ENCODE measurements at places on chromosomes 11 and 22. TPM values are rescaled to one million over a fixed set of nuclear protein-coding genes. Genes with fewer than 3 reads are reported as not detected.
A peak's percentile ranks its signal among the peaks of the same experiment; 100 is the strongest.

Gene TMEM121B
- total RNA-seq = 0.46 TPM

Gene LDHAL6A
- total RNA-seq = not detected

Gene SOX10
- 3.2 TPM for total RNA-seq

Gene IL17REL
- 0.18 TPM for total RNA-seq

Gene CNTF
- total RNA-seq = 0.54 TPM

Gene PATE2
- not detected for total RNA-seq

Gene PGGHG
- total RNA-seq = 12.4 TPM

Gene NLRP10
- not detected for total RNA-seq

Gene KDELR3
- total RNA-seq = 1.7 TPM

- H3K4me3 ChIP-seq = no peak overlapping the region
- H3K4me1 ChIP-seq = peaks cover 2% of the 10 kb centered on the region
- no peaks in the 10 kb centered on the region for H3K27me3 ChIP-seq
- no peak for DNase-seq
- H3K27ac ChIP-seq = no peak overlapping the region
Observed at GRCh38 chr11:130872102-130872501, 44.2 kb downstream of the SNX19 start.

DNA sequence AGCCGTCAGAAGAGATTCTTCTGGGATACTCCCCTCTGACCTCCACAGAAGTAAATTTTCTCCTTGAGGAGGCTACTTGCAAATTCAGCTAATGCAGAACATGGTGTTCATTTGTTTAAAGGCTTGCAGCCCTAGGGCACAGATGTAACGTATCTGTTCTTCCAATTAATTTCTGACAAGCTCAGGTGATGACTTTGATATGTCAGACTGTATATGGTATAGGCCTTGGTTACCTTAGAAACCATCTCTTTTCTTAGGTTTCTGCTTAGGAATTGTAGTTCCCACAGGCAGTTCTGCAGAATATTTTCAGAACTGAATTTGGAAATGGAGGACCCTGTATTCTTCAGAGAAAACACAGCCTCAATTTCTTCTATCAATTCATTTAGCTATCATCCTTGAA is 117.1 kb downstream of the DDX10 start:
- no peak overlapping the region for H3K27ac ChIP-seq
- H3K36me3 ChIP-seq = no peaks in the 10 kb centered on the region
- no peaks in the 10 kb centered on the region for H3K27me3 ChIP-seq
- peaks cover 3% of the 10 kb centered on the region for H3K4me1 ChIP-seq
- no peak for DNase-seq

DNA sequence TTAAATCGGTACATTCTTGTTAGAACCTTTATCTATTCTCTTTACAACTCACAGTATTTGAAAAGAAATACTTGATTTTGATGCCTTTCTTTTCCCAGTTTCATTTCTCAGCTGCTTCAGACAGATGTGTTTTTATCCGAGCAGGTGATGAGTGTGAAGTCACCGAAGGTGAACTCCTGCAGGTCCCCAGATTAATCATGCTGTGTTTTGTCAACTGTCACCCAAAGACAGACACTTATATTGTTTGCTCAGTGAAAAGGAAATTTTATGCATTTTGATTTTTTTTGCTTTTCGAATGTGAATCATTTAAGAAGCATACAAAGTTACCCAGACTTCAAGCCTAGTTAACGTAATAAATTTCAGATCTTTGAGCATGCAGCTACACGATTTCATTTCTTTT is 7.8 kb upstream of the TMPRSS13 start:
- no peaks in the 10 kb centered on the region for H3K27me3 ChIP-seq
- peaks cover 6% of the 10 kb centered on the region for H3K4me1 ChIP-seq
- DNase-seq = no peak
- no peak overlapping the region for H3K4me3 ChIP-seq
- no peaks in the 10 kb centered on the region for H3K36me3 ChIP-seq
- H3K27ac ChIP-seq = no peak overlapping the region

GRCh38 chr11:33698921-33699320 is 1.7 kb downstream of the C11orf91 start:
- peaks cover 17% of the 10 kb centered on the region for H3K4me1 ChIP-seq
- no peak overlapping the region for H3K4me3 ChIP-seq
- no peak for DNase-seq
- no peak overlapping the region for H3K27ac ChIP-seq
- no peaks in the 10 kb centered on the region for H3K27me3 ChIP-seq

- DNase-seq = no peak
- no peak overlapping the region for H3K27ac ChIP-seq
- no peaks in the 10 kb centered on the region for H3K27me3 ChIP-seq
- H3K4me3 ChIP-seq = no peak overlapping the region
Observed at GRCh38 chr11:44593251-44593650, 27.8 kb downstream of the CD82 start.

GRCh38 chr11:14418801-14419417 is 59.9 kb upstream of the RRAS2 start:
- no peak overlapping the region for H3K4me3 ChIP-seq
- H3K27ac ChIP-seq = no peak overlapping the region
- peaks cover 10% of the 10 kb centered on the region for H3K4me1 ChIP-seq

DNA sequence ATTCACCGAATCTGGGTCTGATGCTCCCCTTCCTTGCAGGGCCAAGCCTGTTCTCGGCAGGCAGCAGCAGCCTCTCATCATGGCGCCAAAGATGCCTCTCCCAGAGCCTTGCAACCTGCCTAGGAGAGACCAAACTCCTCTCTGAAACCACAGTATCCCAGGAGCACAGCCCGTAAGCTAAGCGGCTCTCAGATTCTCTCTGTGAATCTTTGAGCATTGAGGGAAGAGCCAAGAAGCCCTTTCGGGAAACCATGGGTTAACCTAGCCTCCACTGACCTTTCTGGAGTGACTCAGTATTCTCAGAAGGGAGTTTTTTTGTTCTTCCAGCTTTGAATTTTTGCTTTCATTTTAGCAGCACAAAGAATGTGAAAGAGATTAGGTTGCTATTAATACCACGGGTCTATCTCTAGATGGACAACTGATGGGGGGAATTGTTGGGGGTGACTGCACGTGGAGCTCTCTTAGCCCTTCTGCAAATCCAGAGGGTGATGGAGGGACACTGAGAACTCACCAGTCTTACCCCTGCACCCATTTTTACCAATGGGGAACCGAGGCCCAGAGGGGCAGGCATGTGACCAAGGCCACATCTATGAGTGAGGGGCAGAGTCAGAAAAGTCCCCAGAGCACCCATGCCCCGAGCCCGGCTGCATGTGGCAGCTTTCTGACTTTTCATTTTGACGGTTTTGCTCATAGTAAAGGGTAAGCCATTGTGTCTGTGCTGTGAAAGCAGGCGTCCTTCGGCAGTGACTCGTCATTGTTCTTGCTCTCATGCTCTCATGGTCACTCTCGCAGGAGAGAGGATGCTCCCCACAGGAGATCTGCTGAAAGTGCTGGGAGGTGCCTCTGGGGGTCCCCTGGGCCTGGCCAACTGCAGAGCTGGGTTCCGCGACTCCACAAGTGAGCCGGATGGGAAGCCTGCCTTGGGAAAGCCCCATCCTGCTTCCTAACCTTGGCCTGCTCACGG is 36.0 kb downstream of the IRAG1 start:
- no peak overlapping the region for H3K4me3 ChIP-seq
- no peaks in the 10 kb centered on the region for H3K36me3 ChIP-seq
- H3K27me3 ChIP-seq = no peaks in the 10 kb centered on the region
- peak overlapping the region; percentile 27 for H3K27ac ChIP-seq

- no peak overlapping the region for H3K27ac ChIP-seq
- no peaks in the 10 kb centered on the region for H3K36me3 ChIP-seq
- no peak for DNase-seq
- no peak overlapping the region for H3K4me3 ChIP-seq
Observed at GRCh38 chr11:71151561-71151960, 100.8 kb downstream of the SHANK2 start.

DNA sequence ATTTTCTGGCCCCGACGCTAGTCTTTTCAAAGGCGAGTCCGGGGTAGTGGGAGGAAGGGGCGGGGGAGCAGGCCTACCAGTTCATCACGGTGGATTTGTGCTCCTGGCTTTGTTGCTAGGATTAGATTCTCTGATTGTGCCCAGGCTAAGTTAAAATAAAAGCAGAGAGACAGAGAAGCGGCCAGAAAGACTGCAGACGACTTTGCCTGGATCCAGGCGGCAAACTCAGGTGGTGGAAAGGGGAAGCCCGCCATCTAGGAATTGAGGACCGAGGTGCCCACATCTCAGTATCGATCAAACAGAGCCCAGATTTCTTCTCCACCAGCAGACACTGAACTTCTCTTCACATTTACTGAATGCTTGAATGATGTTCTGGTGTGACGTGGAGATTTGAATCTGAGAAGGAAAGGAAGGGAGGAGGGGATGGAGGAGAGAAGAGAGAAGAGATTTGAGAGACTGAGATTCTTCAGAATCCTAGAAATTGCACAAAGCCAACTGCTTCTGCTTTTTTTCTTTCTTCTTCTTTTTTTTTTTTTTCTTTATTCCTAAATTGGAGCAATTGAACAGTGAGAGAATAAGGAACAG is 2.7 kb downstream of the FAT3 start:
- no peak overlapping the region for H3K27ac ChIP-seq
- no peak for DNase-seq
- H3K4me1 ChIP-seq = no peaks in the 10 kb centered on the region
- no peaks in the 10 kb centered on the region for H3K36me3 ChIP-seq

DNA sequence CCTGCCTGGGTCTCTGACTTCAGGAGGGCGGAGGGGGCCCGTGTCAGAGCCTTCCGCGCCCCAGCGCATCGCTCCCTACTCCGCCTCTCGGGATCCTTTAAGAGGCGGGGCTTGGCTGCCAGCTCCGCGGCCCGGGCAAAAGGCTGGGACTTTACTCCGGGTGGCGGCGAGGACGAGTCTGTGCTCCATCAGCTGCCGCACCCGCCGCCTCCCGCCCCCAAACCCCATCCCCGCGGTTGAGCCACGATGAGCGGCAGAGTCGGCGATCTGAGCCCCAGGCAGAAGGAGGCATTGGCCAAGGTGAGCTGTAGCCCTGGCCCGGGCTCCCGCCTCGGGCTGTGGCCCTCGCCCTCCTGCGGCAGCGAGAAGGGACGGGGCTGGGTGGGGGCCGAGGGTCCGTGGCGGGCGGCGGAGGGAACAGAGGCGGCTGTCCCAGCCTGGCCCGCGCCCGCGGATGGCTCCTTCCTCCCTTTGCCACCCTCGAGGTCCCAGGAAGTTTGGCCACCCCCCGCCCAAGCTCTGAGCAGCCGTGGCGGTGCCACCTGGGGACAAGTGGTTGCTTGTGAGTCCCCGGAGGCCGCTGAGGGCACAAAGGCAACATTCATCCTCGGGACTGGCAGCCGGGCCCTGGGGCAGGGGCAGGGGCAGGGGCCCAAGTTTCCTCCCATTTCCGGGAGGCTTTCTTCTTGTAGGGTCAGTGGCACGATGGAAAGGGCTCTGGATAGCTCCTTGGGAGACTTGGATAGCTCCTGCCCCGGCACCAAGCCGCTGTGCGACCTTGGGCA is at the start of gene SEC14L2:
Gene SEC14L2, plus strand, starts transcription at position 148 of the 785 bp plus-strand sequence. Its CDS starts 99 bp downstream, at position 247.
- peak; percentile 63 for DNase-seq
- H3K27ac ChIP-seq = no peak within 1 kb of the TSS
- H3K4me3 ChIP-seq = peak within 1 kb of the TSS; percentile 57
- no peaks in the 10 kb centered on the region for H3K27me3 ChIP-seq
- peaks cover 9% of the 10 kb centered on the region for H3K4me1 ChIP-seq

GRCh38 chr11:19953336-19953735 is 206.9 kb downstream of the DBX1 start:
- H3K4me1 ChIP-seq = peaks cover 4% of the 10 kb centered on the region
- H3K27ac ChIP-seq = no peak overlapping the region
- H3K27me3 ChIP-seq = no peaks in the 10 kb centered on the region
- no peak overlapping the region for H3K4me3 ChIP-seq

DNA sequence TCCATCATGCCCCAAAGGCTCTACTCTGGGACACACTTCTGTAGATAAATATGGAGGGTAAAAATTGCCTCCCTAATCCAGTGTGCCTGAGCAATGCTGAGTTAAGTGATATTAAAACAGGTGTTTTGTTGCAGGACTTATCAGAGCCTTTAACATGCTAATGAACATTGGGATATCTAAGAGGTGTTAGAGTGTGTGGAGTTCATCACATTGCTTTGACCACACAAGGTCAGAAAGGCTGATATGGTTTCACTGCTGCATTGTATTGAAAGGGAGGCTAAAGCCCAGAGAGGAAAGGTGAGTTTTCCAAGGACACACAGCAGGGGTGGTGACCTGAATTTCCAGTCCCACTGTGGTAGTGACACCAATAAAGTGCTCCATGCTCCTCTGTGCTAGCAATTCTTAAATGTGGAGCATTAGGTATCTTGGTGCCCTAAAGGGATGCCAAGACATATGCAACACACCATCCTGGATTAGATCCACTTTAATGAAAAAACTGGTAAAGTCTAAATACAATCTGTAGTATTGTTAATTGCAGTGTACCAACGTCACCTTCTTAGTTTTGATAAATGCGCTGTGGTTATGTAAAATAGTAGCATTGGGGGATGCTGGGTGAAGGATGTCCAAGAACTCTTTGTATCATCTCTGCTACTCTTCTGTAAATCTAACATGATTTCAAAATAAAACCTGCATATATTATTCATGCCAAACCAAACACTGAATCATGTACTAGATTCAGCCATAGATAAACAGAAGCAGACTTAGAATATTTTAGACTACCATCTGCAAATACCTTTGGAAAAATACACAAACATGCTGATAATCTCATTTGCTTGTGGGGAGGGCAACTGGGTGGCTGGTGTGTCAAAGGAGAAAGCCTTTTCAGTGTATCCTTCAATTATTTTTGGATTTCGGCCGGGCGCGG is 45.8 kb downstream of the MIAT start:
- no peak overlapping the region for H3K4me3 ChIP-seq
- H3K27ac ChIP-seq = no peak overlapping the region
- no peak for DNase-seq
- no peaks in the 10 kb centered on the region for H3K4me1 ChIP-seq

DNA sequence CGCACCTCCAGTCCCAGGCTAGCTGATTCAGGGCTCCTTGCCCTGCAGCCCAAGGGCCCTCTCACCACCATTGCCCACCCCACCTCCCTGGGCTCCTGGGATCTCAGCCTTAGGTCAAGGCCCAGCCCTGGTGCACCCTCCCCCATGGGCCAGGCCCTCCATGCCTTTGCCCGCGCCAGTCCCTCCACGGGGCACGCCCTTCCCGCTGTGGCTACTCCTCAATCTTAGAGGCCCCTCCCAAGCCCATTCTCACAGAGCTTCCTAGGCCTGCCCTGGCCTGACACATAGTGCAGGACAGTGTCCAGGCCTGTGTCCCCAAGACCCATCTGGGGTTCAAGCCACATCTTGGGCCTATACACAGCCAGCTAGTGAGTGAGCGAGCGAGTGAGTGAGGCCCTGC is 6.9 kb downstream of the GP1BB start:
- DNase-seq = no peak
- no peaks in the 10 kb centered on the region for H3K4me1 ChIP-seq
- no peaks in the 10 kb centered on the region for H3K36me3 ChIP-seq
- no peak overlapping the region for H3K4me3 ChIP-seq
- no peak overlapping the region for H3K27ac ChIP-seq
- no peaks in the 10 kb centered on the region for H3K27me3 ChIP-seq

GRCh38 chr11:76325185-76325584 is 55.7 kb downstream of the THAP12 start:
- peaks cover 3% of the 10 kb centered on the region for H3K4me1 ChIP-seq
- H3K4me3 ChIP-seq = no peak overlapping the region
- no peak overlapping the region for H3K27ac ChIP-seq
- no peak for DNase-seq
- H3K36me3 ChIP-seq = no peaks in the 10 kb centered on the region
- H3K27me3 ChIP-seq = no peaks in the 10 kb centered on the region

GRCh38 chr22:36409911-36410756 is 22.4 kb upstream of the MYH9 start:
- no peak overlapping the region for H3K27ac ChIP-seq
- H3K4me3 ChIP-seq = peak overlapping the region; percentile 15
- H3K4me1 ChIP-seq = no peaks in the 10 kb centered on the region
- H3K36me3 ChIP-seq = no peaks in the 10 kb centered on the region
- H3K27me3 ChIP-seq = no peaks in the 10 kb centered on the region
- DNase-seq = peak; percentile 93

Data from ovary (tissue), 10 donors.